ENCODE measurements at places on chromosomes 1 and 21.

DNA sequence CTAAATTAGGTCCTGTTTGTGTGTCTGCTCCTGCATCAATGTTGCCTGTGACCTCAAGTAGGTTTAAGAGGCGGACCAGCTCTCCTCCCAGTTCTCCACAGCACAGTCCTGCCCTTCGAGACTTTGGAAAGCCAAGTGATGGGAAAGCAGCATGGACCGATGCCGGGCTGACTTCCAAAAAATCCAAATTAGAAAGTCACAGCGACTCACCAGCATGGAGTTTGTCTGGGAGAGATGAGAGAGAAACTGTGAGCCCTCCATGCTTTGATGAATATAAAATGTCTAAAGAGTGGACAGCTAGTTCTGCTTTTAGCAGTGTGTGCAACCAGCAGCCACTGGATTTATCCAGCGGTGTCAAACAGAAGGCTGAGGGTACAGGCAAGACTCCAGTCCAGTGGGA is 79.9 kb downstream of the PRDM2 start:
- no peak for DNase-seq

- no peak for DNase-seq
These were observed 1.9 kb downstream of the S100A11 start for GRCh38 chr1:152034654-152035538.

- DNase-seq: no peak
These were observed 112.1 kb downstream of the TLR5 start for GRCh38 chr1:223030871-223031400.

DNA sequence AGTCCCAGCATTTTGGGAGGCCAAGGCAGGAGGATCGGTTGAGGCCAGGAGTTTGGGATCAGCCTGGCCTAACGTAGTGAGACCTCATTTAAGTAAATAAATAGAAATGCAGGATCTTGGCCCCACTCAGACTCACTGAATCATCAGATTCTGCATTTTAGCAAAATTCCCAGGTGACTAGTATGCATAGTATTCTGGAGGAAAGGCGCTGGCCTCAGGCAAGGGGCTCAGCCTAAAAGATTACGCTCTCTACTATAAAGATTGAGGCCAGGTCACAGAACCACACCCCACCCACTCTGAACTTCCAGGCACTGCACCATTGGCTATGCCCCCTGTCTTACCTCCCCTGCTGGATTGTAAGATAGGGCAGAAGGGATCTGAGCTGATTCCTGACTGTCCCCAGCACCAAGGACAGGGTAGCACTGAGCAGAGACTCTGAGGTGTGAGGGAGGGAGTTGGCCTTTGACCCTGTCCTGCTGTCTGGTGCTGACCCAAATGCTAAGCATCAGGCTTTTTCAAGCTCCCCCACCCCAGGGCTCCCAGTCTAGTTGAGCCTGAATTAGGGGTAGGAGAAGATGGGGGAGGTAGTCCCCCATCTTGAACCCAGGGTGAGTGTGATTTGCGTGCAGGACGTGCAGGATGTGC is 2.7 kb downstream of the FOXE3 start:
- no peak for DNase-seq

DNA sequence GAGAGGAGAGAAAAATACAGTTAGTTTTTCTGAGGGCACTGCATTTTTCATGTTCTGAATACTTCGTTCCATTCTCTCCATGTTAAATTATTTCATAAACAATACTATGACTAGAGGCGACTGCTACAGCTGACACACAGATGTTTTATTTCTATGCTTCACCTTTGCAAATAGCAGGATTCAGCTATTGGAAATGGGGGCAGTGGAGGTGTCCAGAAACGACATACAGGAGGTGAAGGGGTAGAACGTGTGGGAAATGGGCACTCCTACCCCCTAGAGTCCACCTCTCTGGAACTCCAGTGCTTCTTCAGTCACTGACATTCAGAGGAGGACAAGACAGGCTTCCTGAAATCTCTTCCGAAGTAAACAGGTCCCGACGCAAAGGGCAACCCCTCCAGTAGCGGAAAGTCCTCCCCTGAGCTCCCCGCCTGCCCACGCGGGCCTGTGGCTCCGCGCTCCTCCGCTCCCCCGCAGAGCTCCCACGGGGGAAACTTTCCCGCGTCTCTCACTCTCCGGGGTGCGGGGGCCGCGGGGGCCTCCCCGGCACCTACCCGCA is 480 bp downstream of the DPYD start:
- no peak for DNase-seq

DNA sequence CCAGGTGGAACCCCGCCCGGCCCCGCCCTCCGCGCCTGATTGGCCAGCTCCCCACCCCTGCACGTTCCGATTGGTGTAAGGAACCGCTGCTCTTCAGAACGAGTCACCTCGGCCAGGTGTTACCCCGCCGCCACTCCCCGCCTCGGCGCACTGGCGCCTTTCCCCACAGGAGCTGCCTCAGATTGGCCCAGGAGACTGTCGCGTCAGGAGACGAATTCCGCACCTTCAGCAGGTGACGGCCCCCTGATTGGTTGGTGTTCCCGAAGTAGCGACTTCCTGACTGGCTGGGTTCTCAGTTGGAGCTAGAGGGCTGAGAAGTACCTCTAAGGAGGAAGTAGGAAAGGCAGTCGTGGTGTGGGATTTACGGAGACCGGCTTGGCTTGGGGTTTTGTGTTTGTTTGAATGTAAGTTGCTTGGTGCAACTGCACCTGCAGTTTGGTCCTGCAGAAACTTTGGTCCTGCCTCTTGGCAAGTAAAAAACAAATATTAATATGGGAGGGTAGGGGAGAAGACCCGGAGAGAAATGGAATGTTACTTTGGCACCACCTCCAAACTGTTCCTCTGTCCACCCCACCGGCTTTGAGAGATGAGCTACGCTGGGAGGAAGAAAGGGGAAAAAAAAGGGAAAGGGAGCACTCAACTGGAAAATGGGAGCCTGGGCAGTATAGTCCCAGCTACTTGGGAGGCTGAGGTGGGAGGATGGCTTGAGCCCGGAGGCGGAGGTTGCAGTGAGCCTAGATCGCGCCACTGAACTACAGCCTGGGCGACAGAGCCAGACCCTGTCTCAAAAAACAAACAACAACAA is 415 bp upstream of the F11R start:
- peak; percentile 97 for DNase-seq

Measured in lower lobe of right lung (tissue), 2 donors.